ENCODE measurements at places on chromosomes 5 and 9.

DNA sequence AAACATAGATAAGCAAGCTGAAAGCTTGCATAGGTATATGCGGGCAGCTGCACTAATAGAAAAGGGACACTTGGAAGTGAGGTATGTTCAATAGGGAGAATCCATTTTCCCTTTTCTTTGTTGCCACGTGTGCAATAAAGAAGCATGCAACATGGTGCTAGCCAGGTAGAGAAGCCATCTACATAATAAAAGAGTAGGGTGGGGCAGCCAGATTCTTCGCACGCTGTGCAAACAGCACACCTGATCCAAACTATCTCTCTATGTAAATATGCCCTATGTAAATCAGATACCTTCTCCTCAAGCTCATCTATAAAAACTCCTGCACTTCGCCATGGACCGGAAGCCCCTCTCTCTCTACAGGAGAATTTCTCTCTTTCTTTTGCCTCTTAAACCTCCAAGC lies 91.9 kb upstream of the C9orf72 start:
- DNase-seq, result no peak

DNA sequence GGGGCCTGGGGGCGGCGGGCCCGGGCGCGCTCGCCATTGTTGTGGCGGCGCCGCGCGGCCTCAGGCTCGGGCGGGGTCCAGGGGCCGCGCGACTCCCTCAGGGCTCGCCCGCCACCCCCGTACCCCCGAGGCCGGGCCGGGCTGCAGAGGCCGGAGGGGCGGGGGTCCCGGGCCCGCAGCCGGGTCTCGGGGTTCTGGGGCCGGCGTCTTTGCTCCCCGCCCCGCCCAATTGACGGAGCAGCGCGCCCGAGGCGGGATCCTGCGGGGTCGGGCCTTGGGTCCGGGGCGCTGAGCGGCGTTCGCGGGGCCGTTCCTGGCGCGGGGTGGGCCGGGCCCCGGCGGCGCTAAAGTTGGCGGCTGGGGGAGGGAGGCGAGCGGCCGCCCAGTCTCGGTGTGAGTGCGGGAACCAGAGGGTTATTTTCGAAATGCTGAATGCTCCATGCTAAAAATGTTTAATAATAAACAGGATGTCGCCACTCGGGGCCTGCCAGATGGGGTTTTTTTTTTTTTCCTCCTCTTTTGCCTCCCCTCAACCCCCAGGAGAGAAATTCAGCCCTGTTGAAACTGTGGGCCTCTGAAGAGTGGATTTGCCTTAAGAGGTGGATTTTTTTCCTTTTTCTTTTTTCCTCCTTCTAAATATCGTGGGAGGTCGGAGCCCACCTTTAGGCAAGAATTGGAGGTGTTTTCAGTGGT lies 724 bp downstream of the PRRC2B start:
- DNase-seq, result no peak

GRCh38 chr5:155514105-155514563 lies 500.6 kb downstream of the KIF4B start:
- DNase-seq, result no peak

- DNase-seq, result no peak
Observed at GRCh38 chr5:10595293-10595671, 31.4 kb downstream of the ANKRD33B start.

DNA sequence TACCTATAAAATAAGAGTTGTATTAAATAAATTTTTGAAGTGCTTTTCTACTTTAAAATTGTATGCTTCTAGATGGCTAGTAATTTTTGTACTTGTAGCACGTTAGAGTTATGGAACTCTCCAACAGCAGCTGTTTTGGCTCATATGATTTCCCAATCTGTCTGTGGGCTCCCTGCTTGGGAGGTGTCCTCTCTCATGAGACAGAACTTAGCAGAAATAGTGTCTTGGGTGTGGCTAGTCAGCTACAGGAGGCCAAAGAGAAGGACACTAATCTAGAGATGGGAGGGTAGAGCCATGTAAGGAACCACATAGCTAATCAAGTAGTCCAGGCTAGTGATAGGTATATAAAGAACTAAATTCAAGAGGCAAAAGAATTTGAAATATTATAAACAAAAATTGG lies 78.4 kb upstream of the DAB2 start:
- no peak for DNase-seq

- DNase-seq, result no peak
Observed at GRCh38 chr5:7202846-7203245, 193.1 kb upstream of the ADCY2 start.

- DNase-seq, result no peak
Observed at GRCh38 chr5:112549127-112549526, 130.1 kb upstream of the EPB41L4A start.
